Stimulated activated CD4-positive, alpha-beta T cell treated with anti-CD3 and anti-CD28 coated beads, Interleukin-15, amount 100 ng/mL, for 24 hours (primary cell): ENCODE measurements at places on chromosomes 6 and 20.

GRCh38 chr20:32077190-32077589 lies 25.1 kb downstream of the HCK start:
- no peak for DNase-seq

GRCh38 chr20:30288346-30288745 lies 969.1 kb upstream of the DEFB115 start:
- no peak for DNase-seq

- no peak for DNase-seq
Measured at GRCh38 chr6:6508643-6509042, 79.9 kb upstream of the LY86 start.

GRCh38 chr6:157832250-157832967 lies 9.4 kb downstream of the SNX9 start:
- no peak for DNase-seq

DNA sequence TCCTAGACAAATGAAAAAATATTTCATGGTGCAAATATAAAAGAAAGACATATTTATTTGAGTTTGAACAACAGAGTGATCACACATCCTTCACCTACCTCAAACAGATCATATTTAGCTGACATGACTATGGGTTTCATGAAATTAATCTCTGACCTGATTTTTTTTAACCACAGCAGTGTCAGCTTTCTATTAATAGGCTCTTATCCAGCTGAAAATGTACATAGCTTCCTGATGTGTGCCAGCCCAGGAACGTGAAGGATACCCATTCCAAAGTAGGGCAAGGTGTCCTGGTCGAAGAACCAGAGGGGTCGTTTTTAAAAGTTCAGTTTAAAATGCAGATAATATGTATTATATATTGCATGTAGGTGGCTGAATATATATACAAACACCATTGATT lies 19.8 kb downstream of the TRDN start:
- DNase-seq, result no peak
